Left kidney (tissue), 8 donors: ENCODE measurements at places on chromosomes 5 and 9. TPM values are rescaled to one million over a fixed set of nuclear protein-coding genes. Genes with fewer than 3 reads are reported as not detected.

GRCh38 chr5:93497096-93497495, 83.9 kb downstream of the NR2F1-AS1 start:
- DNase-seq, result no peak

- no peak for DNase-seq
These were observed 110.7 kb downstream of the RPS23 start for GRCh38 chr5:82167372-82167935.

GRCh38 chr9:6552033-6552432, 93.5 kb downstream of the GLDC start:
- DNase-seq, result no peak

GRCh38 chr9:35380619-35381018, 109.3 kb upstream of the RUSC2 start:
- no peak for DNase-seq

- DNase-seq, result no peak
These were observed 70.0 kb upstream of the SSBP2 start for GRCh38 chr5:81820863-81821262.

GRCh38 chr9:12843735-12844134, 68.9 kb downstream of the LURAP1L start:
- no peak for DNase-seq

DNA sequence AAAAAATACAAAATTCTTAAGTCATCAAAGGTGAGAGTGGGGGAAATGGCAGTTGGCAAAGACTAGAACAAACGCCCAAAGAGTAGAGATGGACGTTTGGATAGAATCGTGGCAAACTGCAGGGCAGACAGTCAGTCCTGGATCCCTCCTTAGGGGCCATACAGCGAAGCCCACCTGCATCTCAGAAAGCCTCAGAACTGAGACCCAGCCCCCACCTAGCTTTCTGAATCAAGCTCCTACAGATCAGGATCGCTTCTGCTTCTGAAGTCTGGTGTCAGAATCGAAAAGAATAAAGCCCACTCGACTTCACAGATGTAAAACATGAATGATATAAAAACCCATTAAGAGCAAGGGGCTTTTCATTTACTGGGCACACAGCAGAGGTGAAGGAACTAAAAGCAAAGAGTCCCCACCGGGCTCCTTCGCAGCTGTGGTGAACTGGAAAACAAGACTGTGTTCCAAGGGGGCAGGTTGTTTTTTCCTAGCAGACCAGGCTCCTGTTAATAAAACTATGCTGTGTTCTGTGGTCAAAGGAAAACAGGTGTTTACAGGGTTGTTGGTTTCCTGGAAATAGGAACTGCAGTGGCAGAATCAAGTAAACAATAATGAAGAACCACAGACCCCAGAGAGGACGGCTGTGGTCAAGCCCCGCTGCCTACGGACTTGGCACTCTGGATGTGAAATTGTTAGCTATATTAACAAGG, 91.8 kb downstream of the TLE1 start:
- no peak for DNase-seq

DNA sequence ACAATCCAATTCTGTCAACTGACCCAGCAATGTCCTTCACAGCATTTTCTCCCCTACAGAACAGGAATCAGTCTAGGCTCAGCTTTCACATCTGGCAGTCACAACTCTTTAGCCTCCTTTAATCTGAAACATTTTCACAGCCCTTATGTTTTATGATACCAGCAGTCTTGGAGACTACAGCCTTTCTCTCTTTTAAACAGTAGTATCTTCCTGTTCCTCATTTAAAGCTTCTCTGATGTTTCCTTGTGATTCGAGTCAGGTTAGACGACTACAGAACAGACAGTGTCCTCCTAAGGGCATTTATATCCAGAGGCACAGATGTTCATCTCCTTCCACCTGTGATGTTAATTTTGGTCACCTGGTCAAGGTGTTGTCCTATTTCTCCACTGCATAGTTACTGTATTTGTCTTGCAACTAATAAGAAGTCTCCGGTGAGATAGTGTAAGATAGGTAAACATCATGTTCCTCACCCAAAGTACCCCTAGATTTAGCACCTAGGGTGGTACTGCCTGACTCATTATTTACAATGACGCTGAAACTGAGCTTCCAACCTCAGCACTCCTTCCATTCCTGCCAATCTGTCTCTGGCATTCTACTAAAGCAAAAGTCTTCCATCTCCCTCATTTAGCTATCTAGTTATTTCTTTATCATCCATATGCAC, 20.7 kb downstream of the TTC39B start:
- no peak for DNase-seq

- DNase-seq, result no peak
These were observed 152.3 kb downstream of the TSSK1B start for GRCh38 chr5:113282472-113282871.

- no peak for DNase-seq
These were observed 27.6 kb downstream of the SEMA4D start for GRCh38 chr9:89470224-89470839.

DNA sequence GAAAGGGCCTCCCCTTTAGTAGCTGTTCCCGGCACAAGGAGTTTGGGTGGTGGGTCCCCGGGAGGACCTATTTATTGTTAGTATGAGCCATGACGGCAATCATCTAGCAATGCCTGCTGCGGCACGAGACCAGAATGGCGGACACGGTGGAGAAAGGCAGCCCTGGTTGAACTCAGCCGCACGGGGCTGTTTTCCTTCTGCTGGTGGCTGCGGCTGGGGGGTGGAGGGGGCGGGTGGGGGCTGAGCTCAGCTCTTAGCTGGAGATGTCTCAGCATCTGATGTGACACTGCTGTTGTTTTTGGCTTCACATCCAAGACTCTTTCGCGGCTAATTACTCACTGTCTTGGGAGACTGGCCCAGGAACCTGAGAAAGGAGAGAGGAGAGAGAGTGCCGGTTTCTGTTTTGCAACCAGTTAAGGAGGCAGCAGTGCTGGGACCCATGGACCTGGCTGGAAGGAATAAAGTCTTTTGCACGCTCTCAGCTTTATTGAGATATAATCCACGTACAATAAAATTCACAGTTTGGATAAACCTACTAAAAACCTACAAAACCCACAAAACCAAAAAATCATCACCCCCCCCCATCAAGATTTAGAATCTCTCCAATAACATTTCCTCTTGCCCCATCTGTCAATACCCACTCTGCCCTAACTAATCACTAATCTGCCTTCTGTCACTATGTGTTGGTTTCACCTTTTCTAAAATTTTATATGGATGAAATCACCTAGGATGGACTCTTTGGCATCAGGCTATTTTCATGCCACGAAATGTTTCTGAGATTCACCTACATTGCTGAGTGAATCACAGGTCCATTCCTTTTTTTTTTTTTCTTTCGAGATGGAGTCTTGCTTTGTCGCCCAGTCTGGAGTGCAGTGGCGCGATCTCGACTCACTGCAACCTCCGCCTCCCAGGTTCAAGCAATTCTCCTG, 81.8 kb upstream of the NEURL1B start:
- DNase-seq, result peak; percentile 92

DNA sequence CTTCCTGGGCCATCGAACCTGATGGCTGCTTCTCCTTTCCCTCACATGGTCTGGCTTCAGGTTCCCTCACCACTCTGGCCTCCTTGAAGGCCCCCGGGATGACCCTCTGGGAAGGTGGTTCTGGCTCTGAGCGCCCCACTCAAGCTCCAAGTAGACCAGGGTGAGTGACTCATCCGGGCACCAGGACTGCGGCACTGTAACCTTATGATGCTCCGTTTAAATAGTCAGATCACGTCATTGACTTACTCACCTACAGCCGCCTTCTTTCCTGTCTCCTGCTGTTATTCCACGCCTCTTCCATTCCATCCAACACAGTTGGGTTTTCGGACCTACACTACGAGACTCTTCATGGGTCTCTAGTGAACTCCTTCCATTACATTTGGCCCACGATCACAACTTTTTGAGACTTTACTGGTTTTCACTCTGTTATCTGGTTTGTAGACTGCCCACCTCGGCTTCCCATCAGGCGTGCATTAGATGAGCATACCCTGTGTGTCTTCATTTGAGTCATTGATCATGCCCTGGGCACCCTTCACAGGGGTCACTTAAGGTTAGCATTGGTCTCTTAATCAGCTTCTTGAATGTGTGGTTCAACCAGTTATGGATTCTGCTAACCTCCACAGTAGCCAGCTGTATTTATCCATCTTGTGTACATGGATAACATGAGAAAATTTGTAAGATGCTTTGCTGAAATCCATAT, 138.8 kb upstream of the LMX1B start:
- no peak for DNase-seq

The CCDC183 gene
- polyA plus RNA-seq, result 5.5 TPM

The LAMC3 gene
- polyA plus RNA-seq, result 22.8 TPM

The RNF208 gene
- 5.8 TPM for polyA plus RNA-seq

The SPATA9 gene
- 2.4 TPM for polyA plus RNA-seq

The UBE2QL1 gene
- polyA plus RNA-seq, result 0.70 TPM

The FOXD4L3 gene
- polyA plus RNA-seq, result not detected

The SLC24A2 gene
- polyA plus RNA-seq, result 0.18 TPM

The F2RL2 gene
- 0.71 TPM for polyA plus RNA-seq

The STK10 gene
- polyA plus RNA-seq, result 16.5 TPM

The PLPP6 gene
- polyA plus RNA-seq, result 17.8 TPM

The IL4 gene
- polyA plus RNA-seq, result 0.57 TPM
